Cerebellar nuclear complex (tissue), 1 donor: ENCODE measurements at places on chromosomes 6 and 20.

GRCh38 chr6:132730560-132730959 is 16.7 kb upstream of the VNN1 start:
- DNase-seq = no peak

- no peak for DNase-seq
Measured at GRCh38 chr6:53344969-53345368, 3.8 kb downstream of the ELOVL5 start.

DNA sequence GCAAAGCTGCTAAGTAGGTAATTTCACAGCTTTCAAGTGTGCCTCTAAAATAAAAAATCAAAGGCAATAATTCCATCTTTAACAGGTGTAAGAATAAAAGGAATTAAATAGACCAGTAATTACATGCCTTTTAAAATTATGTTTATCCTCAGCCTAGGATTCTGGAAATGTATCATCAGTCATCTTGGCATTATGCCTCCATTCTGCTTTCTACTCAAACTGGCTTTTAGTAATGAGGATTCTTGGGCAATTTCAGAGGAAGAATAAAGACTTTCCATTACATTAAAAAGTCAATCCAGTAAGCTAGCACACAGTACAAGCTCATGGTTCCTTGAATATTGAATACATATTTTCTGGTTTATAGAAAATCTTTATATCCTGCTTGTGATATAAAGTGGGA is 44.7 kb downstream of the GSTA2 start:
- DNase-seq = no peak

DNA sequence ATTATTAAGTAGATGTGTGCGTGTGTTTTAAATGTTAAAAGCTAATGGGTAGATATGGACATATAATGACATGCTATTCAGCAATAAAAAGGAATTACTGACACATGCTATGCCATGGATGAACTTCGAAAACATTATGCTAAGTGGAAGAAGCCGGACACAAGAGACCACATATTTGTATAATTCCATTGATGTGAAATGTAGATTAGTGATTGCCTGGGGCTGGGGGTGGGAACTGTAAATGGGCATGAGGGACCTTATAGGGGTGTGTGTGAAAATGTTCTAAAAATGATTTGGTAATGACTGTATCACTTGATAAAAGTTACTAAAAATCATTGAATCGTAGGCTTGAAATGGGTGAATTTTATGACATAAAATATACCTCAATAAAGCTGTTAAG is 104.5 kb upstream of the BEND3 start:
- no peak for DNase-seq

GRCh38 chr6:39688494-39688893 is 36.7 kb downstream of the KIF6 start:
- DNase-seq = no peak

GRCh38 chr20:16808796-16809195 is 60.6 kb downstream of the OTOR start:
- DNase-seq = no peak

DNA sequence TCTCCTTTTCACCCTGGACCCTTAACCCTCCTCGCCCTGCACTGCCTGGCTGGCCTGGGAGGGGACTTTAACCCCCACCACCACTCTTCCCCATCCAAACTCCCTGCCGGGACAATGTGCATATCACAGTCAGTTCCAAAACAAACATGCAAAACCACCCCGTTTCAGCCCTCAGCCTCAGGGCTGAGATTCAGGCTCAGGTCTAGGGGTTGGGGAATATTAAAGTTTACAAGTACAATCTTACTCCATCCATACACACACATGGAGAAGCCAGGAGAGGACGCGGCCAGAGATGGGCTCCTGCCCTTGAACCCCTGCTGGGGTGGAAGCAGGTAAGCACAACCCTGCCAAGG is 534 bp downstream of the KIAA1755 start:
- DNase-seq = no peak

- DNase-seq = no peak
Measured at GRCh38 chr6:105819745-105820144, 266.4 kb upstream of the PRDM1 start.

- no peak for DNase-seq
Measured at GRCh38 chr6:104186831-104187230, 672.9 kb downstream of the HACE1 start.

GRCh38 chr20:24376311-24377099 is 92.9 kb upstream of the SYNDIG1 start:
- no peak for DNase-seq

- DNase-seq = no peak
Measured at GRCh38 chr6:101668496-101669030, 275.1 kb downstream of the GRIK2 start.

- no peak for DNase-seq
Measured at GRCh38 chr6:137975188-137975940, 108.3 kb downstream of the TNFAIP3 start.

DNA sequence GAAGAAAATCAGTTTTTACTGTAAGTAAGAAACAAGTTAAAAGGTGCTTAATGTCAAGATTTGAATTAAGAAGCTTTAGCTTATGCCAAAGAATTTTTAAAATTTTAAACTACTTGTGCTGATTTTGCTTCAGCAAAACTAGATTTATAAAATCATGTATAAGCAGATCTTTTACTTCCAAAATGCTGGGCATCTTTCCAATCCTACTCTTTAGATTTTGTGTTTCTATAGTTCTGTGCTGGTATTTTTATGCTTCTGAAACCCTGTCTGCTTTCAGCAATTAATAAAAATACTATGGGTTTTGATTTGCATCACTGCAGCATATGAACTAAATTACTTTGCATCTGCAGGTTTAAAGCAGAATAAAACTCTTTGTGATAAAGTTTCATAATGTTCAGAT is 238.6 kb upstream of the RNF217 start:
- no peak for DNase-seq

DNA sequence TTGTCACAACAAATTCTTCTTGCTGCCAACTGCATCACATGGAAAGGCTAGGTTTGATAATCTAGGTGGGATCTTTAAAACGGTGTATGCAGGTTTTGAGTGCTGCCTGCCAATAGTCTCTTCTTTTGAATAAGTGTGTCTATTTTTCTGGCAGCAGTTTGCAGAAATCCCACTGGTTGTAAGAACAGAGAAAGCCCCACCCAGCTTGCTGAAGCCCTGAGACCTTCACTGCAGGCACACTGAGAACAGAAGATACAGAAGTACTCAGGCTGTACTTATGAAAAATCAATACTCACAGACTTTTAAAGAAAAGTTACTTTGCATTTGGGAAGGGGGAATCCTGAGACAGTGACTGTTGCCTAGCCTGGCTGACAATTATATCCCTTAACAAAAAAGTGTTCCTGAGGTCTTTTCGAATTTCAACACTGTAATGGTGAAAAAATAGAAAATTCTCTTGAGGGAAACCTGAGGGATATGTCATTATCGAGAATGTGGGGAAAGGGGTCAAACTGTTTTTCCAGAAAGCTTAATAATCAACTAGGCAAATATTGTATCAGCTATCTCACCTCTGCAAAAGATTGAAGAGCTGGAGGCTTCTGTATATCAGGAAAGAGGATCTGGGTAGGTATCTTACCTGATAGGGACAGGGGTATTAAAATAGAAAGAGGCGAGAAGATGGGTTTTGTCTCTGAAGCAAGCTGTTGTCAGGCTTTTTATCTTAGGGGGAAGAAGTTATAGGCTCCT is 199.9 kb downstream of the LRFN2 start:
- DNase-seq = no peak

DNA sequence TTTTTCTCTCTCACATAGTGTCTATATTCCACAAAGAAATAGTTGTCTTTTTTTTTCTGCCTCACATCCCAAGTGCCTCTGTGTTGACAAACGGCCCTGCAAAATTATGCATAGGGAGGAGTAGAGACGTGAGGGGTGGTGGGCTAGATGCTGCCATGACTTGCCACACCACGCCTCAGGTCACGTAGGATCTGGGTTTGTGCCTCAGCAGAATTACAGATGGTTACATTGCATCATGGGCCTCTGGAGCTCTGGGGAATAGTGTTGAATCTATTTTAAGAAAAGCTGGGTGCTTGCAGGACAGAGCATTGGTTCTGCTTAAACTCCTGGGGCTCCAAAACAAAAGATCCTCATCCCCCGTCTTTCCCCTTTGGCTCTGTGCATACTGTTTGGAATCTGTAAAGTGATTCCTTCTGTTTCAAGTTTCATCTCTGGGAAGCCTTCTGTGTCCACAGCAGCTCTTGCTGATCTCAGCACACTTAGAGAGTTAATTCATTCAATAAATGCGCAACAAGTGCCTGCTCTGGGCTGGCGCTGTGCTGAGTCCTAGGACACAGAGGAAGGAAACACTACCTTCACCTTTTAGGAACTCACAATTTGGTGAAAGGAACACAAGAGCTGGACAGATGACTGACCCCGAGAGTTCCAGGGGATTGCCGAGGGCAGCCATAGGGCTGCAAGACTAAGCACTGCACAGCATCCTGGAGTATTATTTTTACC is 2.4 kb downstream of the FANCE start:
- no peak for DNase-seq

DNA sequence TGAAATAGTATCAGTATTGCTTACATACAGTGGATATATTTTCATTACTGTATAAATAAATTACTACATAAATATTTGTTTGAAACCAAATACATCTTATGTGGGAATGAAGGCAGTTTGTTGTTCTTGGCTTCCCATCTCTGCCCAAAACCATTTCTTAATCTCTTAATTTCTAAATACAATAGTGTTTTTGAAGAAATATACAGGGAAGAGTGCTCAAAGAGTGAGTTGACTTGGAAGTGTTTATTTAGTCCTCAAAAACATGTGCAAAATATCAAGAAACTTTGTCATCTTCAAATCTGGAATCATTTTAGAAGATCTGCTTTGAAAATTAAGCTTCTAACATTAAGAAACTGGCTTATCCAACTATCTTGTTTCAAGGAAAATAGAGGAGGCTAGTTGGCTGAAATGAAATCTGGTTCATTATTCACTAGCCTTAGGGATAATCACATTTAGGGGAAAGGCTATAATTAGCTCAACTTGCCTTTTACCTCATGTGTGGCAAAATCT is 259.8 kb upstream of the FLRT3 start:
- DNase-seq = no peak

DNA sequence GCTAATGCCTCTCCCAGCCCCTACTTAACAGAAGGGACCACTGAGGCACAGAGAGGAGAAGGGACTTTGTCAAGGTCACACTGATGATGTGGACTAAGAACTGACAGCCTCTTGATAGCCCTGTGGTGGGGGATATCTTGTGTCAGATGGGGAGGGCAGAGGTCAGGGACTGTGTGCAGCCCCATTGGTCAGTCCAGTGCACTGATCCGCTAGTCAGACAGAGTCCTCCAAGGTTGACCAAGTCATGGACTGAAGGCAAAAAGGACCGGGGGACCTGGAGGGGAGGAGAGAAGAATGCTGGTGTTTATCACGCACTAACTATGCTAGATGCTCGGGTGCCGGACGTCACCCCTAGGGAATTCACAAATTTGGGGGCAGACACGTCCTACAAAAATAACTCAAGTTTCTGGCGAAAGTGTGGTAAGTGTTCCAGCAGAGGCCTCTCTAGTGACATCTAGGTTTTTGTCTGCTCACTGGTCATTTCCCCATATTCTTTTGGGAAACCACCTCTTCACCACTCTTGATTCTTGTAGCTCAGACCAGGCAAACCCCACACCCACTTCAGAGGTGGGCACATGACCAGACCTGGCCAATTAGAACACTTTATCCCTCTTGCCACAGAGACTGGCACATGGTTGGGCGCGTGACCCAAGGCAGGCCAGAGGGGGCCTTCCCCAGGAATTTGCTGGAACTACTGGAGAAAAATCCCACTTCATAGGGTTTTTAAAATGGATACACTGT is 21.0 kb downstream of the TCF15 start:
- no peak for DNase-seq

DNA sequence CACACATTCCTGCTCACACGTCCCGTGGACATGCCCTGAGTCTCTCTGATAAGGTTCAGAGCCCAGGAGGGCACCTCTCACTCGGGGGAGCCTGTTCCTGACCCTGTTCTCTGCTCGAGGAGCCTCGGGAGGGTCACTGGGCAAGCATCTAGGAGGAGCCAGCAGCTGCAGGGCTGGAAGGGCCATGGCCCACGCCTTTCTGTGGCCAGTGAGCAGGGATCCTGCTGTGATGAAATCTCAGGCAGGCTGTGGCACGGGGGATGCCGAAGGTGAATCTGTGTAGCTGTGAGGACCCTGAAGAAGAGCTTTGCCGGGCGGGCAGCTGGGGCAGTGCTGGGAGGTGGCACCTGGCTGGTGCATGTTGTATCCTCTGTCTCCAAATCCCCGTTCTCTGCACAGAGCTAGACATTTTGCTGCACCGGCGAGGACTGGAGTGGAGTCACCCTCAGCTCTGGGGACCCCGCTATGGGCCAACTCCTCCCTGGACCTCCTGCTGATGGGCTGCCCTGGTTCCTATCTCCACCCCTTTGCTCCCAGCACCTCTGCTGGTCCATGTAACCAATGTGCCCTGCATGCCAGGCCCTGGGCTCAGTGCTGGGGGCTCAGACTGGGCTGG is 7.1 kb upstream of the NPBWR2 start:
- DNase-seq = no peak

DNA sequence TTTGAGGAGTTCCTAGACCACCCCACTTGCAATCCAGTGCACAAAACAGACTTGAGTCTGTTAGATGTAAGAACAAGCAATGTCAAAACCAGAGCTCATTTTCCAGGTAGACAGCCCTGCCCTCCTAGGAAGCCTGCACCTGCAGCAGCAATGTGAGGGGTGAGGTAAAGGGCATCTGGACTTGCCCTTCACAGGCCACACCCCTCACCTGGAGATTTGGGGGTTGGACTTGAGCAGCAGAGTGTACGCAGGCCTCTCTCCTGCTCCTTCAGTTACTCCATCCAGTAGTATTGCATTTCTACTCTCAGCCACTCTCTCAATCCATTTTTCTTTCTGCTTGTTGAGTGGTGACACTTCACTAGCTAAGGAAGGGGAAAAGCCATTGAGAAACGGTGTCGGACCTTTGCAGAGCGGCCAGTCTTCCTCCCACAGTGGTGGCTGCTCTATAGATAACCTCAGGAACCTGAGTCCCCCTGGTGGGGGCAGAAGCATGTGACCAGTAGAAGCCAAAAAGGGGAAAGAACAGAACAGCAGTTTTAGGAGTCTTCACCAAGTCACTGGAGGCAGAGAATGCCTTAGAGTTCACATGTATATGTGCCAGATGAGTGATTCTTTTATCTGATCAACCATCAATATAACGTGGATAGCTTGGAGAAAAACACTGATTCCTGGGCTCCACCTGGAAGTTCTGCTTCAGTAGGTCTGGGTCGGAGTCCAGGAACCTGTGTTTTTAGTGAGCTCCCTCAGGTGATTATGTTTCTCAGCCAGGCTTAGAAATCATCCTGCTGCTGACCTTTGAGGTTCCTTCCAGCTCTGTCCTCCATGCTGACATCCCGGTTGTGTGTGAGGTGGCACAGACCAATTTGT is 28.0 kb downstream of the ARFGEF2 start:
- DNase-seq = no peak

GRCh38 chr20:35166242-35166830 is 5.5 kb upstream of the PROCR start:
- DNase-seq = peak; percentile 40

GRCh38 chr6:119511024-119511423 is 161.5 kb upstream of the MAN1A1 start:
- DNase-seq = no peak
